CD14-positive monocyte (primary cell): ENCODE measurements at places on chromosomes 6 and 20. TPM values are rescaled to one million over a fixed set of nuclear protein-coding genes. Genes with fewer than 3 reads are reported as not detected.

GRM1 gene
- not detected for polyA plus RNA-seq

ITPA gene
- polyA plus RNA-seq = 57.0 TPM

SMPDL3A gene
- polyA plus RNA-seq = 30.1 TPM

WFDC5 gene
- not detected for polyA plus RNA-seq

C20orf96 gene
- 0.88 TPM for polyA plus RNA-seq

SYNDIG1 gene
- not detected in 2 replicates for polyA plus RNA-seq

LZTS3 gene
- polyA plus RNA-seq = 0.05 TPM

PTPRA gene
- polyA plus RNA-seq = 13.0 TPM

DNA sequence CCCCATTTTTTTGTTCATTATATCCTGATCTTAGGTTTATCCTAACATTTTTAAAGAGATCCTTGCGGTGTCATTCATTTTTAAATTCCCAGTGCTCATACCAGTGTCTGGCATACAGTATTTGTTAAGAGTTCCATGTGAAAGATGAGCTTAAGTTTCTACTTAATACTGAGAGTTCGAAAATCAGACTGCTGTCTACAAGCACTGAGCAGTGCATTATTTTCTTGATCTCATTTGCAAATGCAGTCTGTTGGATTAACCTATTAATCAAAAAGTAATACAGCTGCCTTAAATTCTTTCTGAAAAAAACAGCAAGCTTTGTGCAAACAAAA lies 663 bp downstream of the COQ3 start:
- peaks cover 8% of the 10 kb centered on the region for H3K4me1 ChIP-seq
- DNase-seq = no peak
- no peak overlapping the region for H3K27ac ChIP-seq
- H3K36me3 ChIP-seq = no peaks in the 10 kb centered on the region
- H3K27me3 ChIP-seq = no peaks in the 10 kb centered on the region
- peak overlapping the region; percentile 94 for H3K4me3 ChIP-seq

- no peak overlapping the region for H3K4me3 ChIP-seq
- H3K4me1 ChIP-seq = no peaks in the 10 kb centered on the region
- no peaks in the 10 kb centered on the region for H3K36me3 ChIP-seq
- H3K27ac ChIP-seq = no peak overlapping the region
- DNase-seq = no peak
- no peaks in the 10 kb centered on the region for H3K27me3 ChIP-seq
Observed at GRCh38 chr6:150528648-150529285, 70.9 kb upstream of the PLEKHG1 start.

GRCh38 chr6:27287751-27288135 lies 24.3 kb downstream of the POM121L2 start:
- H3K27me3 ChIP-seq = peaks cover 90% of the 10 kb centered on the region
- H3K4me1 ChIP-seq = no peaks in the 10 kb centered on the region
- no peak overlapping the region for H3K4me3 ChIP-seq
- H3K36me3 ChIP-seq = no peaks in the 10 kb centered on the region
- DNase-seq = no peak

GRCh38 chr6:110266996-110267395 lies 86.8 kb downstream of the CDC40 start:
- no peak overlapping the region for H3K27ac ChIP-seq
- no peaks in the 10 kb centered on the region for H3K4me1 ChIP-seq
- H3K4me3 ChIP-seq = no peak overlapping the region
- H3K27me3 ChIP-seq = no peaks in the 10 kb centered on the region

GRCh38 chr6:106692112-106692818 lies 62.9 kb downstream of the QRSL1 start:
- H3K27me3 ChIP-seq = no peaks in the 10 kb centered on the region
- no peak overlapping the region for H3K27ac ChIP-seq
- DNase-seq = no peak
- no peak overlapping the region for H3K4me3 ChIP-seq
- no peaks in the 10 kb centered on the region for H3K36me3 ChIP-seq

DNA sequence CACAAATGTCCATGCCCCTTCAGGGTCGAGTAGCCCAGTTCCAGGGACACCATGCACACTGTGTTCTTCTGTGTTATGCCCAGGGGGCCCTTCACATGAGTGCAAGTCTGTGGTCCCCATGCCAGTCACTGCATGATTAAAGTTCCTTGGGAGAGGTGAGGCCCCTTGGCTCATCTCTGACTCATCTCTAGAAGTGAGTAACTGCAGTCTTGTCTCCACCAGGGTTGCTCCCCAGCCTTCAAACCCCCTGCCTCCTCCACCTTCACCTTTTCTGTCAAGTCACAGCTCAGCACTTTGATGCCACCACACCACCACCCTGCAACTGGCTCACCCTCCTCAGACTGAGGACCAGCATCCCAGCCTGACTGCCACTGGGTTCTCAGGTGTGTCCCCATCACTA lies 161.7 kb downstream of the UNC5CL start:
- H3K27ac ChIP-seq = no peak overlapping the region
- H3K4me3 ChIP-seq = no peak overlapping the region
- H3K4me1 ChIP-seq = no peaks in the 10 kb centered on the region

DNA sequence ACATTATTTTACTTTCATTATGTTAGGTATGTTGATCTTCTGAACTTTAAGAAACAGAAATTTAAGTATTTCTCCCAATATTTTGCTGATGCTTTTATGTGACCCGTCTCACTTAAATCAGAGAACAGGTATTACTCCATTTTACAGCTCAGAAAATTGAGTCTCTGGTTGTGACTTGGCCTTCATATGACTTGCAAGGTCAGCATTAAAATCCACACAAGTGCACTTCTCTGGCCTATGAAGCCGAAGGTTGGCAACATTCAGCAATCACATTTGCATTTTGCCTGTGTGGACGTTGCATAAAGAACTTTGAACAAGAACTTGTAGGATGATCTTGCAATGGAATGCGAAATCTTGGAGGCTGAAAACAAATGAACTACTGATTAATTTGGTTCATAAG lies 10.1 kb upstream of the MYLIP start:
- H3K4me1 ChIP-seq = peaks cover 4% of the 10 kb centered on the region
- H3K36me3 ChIP-seq = no peaks in the 10 kb centered on the region
- H3K4me3 ChIP-seq = no peak overlapping the region
- DNase-seq = no peak

DNA sequence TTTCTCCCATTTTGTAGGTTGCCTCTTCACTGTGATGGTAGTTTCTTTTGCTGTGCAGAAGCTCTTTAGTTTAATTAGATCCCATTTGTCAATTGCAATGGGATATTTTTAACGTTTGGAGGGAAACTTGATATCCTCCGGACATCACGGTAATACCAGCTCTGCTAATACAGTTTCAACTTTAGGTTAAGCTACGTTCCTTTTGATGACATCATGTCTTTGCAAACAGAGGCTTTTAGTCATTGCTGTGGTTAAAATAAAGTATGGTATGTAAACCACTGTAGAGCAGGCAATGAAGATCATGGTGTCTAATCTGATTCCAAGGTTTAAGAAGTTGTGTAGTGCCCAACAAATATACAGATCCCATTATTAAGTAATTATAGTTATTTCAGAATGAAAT lies 168.0 kb upstream of the CHD6 start:
- H3K4me1 ChIP-seq = no peaks in the 10 kb centered on the region
- H3K27ac ChIP-seq = no peak overlapping the region
- no peaks in the 10 kb centered on the region for H3K36me3 ChIP-seq
- H3K4me3 ChIP-seq = no peak overlapping the region
- H3K27me3 ChIP-seq = no peaks in the 10 kb centered on the region
- DNase-seq = no peak

DNA sequence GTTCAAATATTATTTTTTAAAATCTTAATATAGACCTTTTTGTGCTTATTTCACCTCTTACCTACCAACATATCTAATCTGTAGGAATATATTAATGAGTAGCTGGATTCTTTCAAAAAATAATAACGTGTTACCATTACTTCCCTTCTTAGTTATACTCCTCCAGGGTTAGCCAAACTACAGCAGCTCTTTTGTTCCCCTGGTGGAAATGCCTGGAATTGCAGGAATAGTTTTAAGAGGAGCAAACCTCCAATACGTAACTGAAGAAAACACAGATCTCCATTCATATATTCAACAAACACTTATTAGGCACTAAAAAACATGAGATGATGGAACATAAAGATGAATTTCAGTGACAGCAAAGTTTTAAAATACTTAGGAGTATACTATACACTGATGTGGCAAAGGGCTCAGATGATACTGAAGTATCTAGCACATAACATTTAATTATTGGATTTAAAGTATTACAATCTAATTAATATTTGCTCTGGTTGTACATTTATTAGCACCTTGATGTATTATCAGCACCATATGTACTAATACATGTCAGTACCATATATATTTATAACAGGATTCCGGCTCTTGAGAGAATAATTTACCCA lies 78.3 kb downstream of the TBX18 start:
- no peak overlapping the region for H3K4me3 ChIP-seq
- H3K4me1 ChIP-seq = no peaks in the 10 kb centered on the region
- DNase-seq = no peak
- H3K36me3 ChIP-seq = no peaks in the 10 kb centered on the region
- H3K27me3 ChIP-seq = no peaks in the 10 kb centered on the region

GRCh38 chr20:60257671-60258070 lies 299.4 kb downstream of the CDH26 start:
- H3K27me3 ChIP-seq = no peaks in the 10 kb centered on the region
- H3K36me3 ChIP-seq = no peaks in the 10 kb centered on the region
- H3K4me1 ChIP-seq = no peaks in the 10 kb centered on the region
- no peak for DNase-seq
